Non-pigmented ciliary epithelial cell (primary cell): ENCODE measurements at places on chromosomes 11 and 22.

DNA sequence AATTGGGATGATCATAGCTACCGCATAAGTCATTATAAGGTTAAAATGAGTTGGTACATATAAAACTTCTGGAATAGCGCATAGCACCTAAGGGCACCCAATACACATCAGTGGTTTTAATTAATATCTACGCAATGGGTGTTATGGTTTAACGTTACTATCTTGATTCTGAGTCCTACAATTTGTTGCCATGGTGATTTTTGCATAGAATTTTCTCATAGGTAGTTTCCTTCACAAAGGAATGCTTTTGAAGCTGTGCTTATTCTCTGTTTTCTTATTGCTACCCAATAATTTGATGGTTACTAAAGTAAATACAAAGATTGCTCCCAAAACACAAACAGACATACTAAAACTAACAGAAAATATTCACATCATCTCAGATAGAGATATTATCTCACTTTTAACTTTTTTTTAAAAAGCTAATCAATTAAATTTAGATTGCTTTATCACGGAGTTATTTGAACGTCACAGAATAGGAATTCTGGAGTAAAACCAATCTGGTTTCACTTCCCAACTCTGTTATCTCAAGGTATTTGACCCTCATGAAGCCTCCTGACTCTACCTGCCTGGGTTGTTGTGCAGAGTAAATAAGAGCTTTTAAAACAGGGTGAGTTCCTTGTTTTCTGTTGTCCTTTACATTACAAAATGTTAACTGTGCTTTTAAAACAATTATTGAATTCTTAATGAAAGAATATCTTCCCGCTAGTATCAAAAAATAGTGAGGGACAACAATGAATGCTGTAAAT is 635.5 kb upstream of the CCDC90B start:
- no peak for DNase-seq

DNA sequence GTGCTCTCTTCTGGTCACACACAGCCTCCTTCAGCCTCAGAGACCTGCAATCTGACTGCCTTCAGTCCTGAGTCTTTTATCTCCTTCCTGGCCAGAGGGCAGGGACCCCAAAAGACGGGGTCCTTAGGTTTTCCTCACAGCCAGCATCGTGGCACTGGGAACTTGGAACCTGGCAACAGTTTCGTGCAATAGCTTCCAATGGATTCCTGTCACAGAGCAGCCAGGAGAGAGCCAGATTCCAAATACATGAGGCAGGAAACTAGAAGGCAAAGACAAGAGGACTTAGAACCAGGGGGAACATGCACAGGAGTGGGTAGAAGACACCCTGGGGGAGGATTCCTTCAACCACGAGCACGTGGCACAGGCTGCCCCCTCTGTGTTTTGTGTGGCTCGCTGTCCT is 48.6 kb downstream of the C11orf91 start:
- no peak for DNase-seq

DNA sequence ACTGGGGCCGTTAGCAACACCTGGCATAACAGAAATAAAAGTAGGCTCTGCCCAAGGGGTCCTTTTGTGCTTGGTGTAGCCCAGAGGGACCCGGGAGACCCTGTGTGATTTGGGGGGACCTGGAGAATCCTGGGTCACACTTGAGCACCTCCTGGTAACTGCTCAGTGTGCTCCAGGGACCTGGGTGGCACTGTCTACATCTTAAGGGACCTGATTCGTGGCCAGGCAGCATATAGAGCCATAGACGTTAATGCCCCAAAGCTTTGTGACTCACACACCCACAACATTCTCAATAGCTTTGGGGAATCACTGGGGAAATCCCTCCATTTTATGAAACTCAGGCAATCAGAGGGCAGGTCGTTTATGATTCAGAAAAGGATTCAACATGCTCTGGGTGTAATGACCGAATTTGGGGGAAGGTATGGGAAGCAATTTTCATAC is 3.6 kb upstream of the IGF2 start:
- no peak for DNase-seq

GRCh38 chr22:42964994-42965699 is 49.8 kb downstream of the PACSIN2 start:
- DNase-seq = no peak

- no peak for DNase-seq
Measured at GRCh38 chr22:50102946-50103345, 13.1 kb downstream of the MOV10L1 start.

DNA sequence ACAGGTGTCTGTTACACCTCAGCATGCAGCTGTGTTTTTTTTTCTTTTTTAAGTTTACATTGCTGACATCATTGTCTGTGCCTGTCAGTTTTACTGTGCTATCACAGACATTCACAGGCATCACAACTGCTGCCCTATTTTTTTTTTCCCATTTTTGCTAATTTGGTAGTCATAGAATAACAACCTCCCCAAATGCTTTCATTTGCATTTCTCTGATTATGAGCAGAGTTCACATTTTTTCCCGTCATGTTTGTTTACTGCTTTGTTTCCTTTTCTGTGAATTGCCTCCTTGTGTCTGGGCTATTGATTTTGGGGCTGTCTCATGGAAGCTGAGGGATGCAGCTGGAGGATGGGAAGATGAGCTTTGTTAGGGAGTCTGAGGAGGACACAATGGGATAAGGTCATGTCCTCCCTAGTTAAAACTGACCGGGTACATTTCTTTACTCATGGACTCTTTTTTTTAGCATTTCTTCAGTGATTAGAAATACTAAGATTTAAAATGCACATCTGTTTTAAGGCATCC is 155.1 kb downstream of the LDLRAD3 start:
- no peak for DNase-seq

DNA sequence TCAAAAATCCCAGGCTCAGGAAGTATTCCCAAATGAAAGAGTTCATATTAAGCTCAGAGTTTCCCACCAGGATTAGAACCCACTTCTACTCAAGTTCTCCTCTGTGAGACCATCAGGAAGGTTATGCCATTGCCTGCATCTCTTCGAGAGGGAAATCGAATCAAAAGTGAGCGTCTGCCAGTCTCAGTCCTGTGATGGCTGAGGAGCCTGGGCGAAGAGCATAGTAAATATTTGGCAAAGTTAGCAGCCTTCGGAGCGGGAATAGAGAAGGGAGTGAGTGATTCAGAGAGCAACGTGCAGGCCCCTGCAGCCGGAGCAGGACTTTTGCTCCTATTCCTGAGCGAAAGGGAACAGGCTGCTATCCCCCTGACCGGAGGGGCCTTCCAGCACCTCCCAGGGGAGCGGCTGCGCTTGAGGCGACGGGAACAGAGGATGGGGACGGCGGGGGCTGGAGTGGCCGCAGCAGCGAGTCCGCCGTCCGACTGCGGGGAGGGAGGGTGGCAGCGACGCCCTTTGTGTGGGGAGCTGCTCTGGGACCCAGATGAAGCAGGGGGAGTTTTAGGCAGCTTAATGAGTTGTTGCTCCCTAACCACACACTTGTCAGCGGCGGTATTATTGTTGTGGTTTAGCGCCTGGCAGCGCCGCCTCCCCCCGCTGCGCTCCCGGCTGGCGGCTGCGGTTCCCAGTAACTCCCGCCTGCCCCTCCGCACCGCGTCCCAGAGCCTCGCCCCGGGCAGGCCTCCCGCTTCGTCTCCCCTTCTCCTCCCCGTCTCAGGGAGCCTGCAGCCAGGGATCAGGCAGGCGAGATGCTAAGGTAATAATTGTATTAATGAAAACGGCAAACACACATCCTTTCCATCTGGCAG is 21.7 kb upstream of the NRGN start:
- DNase-seq = no peak

DNA sequence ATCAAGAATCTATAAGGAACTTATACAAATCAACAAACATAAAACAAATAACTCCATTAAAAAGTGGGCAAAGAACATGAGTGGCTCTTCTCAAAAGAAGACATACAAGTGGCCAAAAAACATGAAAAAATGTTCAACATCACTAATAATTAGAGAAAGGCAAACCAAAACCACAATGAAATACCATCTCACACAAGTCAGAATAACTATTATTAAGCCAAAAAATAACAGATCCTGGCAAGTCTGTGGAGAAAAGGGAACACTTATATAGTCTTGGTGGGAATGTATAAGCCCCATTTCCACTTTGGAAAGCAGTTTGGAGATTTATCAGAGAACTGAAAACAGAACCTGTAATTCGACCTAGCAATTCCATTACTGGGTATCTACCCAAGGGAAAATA is 921.0 kb downstream of the KCNA4 start:
- no peak for DNase-seq
